Ascending aorta (tissue), 2 donors: ENCODE measurements at places on chromosomes 11 and 22. TPM values are rescaled to one million over a fixed set of nuclear protein-coding genes. Genes with fewer than 3 reads are reported as not detected.

Gene AAMDC
- 56.4 TPM for total RNA-seq

Gene POU2AF2
- total RNA-seq = not detected

Gene KCNJ5
- total RNA-seq = 0.53 TPM

DNA sequence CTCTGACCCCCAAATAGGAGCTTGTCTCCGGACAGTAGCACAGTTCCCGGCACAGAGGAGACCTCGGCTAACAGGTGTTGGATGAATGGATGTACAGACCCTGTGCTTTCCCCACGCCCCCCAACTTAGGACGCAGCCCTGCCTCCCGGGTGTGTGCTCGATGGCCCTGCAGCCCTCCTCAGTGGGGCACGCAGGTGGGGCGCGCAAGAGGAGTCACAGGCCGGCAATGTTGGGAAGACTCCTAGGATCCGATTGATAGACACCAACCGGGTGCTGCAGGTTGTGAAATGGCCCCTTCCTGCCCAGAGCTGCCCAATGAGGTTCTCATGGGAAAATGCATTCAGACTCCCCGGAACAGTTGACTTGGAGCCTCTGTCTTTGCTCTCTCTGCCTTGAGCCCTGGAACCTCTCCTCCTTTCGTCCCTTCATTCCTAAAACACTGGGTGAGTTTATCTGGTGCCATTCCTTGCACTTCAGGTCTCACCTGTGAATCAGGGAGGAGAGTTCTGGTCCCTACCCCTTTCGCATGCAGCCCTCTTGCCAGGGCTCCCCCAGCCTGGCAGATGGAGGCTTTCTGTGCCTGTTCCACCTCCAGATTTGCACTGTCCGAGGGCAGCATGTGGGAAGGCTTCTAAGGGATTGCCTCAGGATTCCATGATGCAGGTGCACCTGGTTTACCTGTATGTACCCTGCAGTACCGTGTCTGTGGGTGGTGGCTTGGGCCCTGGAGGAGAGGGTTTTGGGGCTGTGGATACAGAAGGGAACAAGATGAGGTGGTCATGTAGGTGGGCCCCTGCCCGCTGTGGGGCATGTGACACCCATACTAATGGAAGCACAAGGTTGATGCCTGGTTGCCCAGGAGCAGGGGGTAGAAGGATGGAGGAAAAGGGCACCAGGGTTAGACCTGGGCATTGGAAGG, 1.2 kb downstream of the MICALL1 start:
- DNase-seq = no peak

Gene SCGB1C1
- total RNA-seq = not detected

DNA sequence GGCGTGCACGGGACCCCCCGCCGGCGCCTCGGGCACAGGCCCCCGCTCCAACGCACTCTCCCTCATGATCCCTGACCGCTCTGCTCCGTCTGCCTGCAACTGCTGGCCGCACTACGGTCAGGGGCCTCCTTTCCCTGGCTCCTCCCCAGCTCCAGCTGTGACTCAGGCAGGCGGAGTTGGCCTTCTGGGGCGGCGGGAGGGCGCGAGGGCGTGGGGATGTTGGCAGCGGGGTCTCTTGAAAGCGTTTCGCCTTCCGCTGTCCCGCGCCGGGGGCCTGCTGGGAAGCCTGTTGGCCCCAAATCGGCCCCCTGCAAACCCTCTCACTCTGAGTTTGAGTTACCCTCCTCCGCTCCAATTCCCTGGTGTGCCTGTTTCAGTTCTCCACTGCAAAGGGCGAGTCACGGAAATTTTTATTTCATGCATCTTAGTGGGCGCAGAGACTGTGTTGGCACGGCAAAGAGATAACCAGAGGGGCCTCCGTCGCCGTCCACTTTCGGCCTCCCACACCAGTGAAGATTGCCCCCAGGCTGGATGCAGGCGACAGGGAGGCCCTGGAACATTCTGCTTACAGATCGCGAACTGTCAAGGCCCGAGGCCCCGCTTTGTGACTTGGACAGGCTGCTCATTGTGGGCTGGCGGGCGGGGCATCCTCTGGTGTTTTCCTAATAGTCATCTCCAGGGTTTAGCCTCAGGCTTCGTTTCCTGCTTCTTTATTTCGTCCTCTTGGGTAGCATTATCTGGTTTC, at the start of gene CAVIN3:
Gene CAVIN3 (minus strand): TSS at position 91 of the 745 bp plus-strand sequence. CDS start 25 bp downstream, at position 66.
- DNase-seq = peak; percentile 41

GRCh38 chr22:35538801-35539321, 1.8 kb upstream of the RASD2 start:
- no peak for DNase-seq

DNA sequence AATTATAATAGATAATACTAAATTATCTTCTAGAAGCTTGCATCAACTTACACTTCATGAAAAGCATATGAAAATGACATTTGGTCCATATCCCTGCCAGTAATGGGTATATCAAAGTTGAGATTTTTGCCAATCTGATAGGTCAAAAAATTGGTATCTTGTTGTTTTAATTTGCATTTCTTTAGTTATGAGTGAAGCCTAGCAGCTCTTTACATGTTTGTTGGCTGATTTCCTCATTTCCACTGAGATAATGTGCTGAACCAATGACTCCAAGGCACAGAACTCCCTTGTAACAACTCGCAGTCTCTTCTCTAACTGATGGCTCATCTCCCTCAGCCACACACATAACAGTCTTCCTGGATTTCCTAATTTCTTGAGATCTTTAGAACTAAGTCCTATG, 175.3 kb upstream of the SESN3 start:
- no peak for DNase-seq

Gene LRP5
- 130 TPM for total RNA-seq
